CD4-positive, alpha-beta T cell treated with Interferon gamma for 1 hour (primary cell): ENCODE measurements at places on chromosomes 5 and 9.

GRCh38 chr5:150132740-150133139 is 22.9 kb downstream of the PDGFRB start:
- DNase-seq = no peak

GRCh38 chr5:169832845-169833244 is 147.4 kb downstream of the INSYN2B start:
- no peak for DNase-seq

- DNase-seq = no peak
Measured at GRCh38 chr5:64767959-64768357, 533 bp downstream of the SREK1IP1 start.

GRCh38 chr5:31007672-31008071 is 185.8 kb upstream of the CDH6 start:
- no peak for DNase-seq

DNA sequence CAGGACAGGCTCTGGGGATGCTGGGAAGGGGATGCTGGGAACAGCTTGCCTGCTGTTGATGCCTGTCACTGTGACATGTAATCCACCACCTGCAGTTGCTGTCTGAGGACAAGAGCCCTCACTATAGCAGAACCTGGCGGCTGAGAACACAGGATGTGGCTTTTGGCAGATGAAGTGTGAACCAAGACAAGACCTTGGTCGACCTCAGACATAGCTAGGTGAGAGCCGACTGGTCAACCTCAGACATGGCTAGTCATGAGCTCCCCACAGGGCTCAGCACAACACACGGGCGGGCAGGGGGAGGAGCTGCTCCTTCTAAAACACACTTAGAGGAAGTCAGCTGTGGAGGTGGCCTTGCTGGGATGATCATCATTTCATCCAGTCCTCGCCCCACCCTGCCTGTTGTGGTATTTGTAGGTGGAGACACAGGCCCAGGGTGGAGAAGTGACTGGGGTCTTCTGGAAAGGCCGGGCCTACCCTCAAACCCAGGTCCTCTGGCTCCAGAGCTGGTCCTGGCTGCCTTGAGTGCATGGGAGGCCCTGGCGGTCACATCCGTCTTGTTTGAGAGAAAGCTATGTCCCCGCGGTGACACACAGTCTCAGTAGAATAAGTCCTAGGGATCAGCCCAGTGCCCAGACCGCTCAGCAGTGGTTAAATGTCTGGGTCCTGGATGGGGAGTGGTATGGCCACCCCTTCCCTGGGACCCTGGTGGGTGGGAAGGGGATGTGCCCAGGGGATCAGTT is 6.1 kb downstream of the SUSD3 start:
- DNase-seq = peak; percentile 90

GRCh38 chr5:105739732-105740131 is 1931.0 kb downstream of the EFNA5 start:
- DNase-seq = no peak

GRCh38 chr5:144298658-144299057 is 128.0 kb downstream of the KCTD16 start:
- no peak for DNase-seq

GRCh38 chr9:97564291-97565175 is 63.1 kb downstream of the TMOD1 start:
- DNase-seq = no peak

GRCh38 chr9:36275060-36275459 is 16.8 kb upstream of the GNE start:
- DNase-seq = no peak

GRCh38 chr5:863244-863805 is 12.5 kb upstream of the ZDHHC11 start:
- DNase-seq = no peak

- no peak for DNase-seq
Measured at GRCh38 chr5:114702136-114702535, 340.3 kb downstream of the KCNN2 start.

GRCh38 chr5:121913418-121913817 is 48.4 kb upstream of the SRFBP1 start:
- DNase-seq = no peak

DNA sequence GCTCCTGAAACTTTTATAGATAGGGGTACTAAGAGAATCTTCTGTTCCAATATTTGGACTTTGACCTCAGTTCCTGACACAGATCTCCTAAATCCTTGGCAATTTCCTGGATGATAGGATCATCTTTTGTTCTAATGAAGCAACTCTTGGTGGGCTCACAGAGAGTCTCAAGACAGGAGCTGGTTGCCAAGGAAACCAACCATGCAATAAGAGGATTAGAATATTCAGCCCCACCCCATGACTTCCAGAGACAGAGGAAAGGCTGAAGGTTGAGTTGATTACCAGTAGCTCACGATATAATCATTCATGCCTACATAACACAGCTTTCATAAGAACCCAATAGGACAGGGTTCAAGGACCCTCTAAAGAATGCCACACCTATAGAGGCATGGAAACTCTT is 2050.2 kb upstream of the CDH6 start:
- no peak for DNase-seq

GRCh38 chr5:134370311-134370870 is 978 bp upstream of the UBE2B start:
- no peak for DNase-seq

- no peak for DNase-seq
Measured at GRCh38 chr9:86713470-86713869, 233.8 kb downstream of the GAS1 start.

- DNase-seq = no peak
Measured at GRCh38 chr9:97993000-97993399, 9.9 kb downstream of the ANP32B start.

DNA sequence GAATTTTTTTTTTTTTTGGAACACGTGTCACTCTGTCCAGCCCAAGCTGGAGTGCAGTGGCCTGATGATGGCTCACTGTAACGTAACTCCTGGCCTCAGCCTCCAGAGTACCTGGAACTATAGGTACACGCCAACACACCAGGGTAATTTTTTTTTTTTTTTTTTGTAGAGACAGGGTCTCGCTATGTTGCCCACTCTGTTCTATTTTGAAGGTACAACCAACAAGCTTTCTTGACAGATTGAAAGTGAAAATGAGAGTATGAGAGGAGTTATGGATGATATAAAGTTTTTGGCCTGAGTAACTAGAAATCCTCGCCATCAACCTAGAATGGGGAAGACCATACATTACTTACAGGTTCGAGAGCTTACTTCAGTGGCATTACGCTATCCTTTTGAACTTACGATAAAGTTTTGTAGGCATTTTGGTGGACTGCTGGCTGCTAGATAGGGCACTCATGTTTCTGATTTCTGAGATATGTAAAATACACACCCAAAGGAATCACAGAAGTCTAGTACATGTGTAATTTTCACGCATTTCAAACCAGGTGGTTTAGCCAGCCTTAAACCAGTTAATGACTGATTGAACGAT is 806 bp upstream of the CDC42SE2 start:
- no peak for DNase-seq

GRCh38 chr5:98104454-98105188 is 668.8 kb upstream of the RGMB start:
- no peak for DNase-seq
